Left kidney (tissue), 8 donors: ENCODE measurements at places on chromosomes 5 and 9. TPM values are rescaled to one million over a fixed set of nuclear protein-coding genes. Genes with fewer than 3 reads are reported as not detected.

The GAPT gene
- 0.55 TPM for polyA plus RNA-seq

The IL3 gene
- polyA plus RNA-seq, result not detected

The SPINK7 gene
- 0.35 TPM for polyA plus RNA-seq

The PCSK1 gene
- polyA plus RNA-seq, result 0.38 TPM

The PCDHA11 gene
- 0.52 TPM for polyA plus RNA-seq
